ENCODE measurements at places on chromosomes 2 and 18.
A peak's percentile ranks its signal among the peaks of the same experiment; 100 is the strongest.

GRCh38 chr2:72859831-72860262 is 27.4 kb upstream of the SPR start:
- DNase-seq: no peak

DNA sequence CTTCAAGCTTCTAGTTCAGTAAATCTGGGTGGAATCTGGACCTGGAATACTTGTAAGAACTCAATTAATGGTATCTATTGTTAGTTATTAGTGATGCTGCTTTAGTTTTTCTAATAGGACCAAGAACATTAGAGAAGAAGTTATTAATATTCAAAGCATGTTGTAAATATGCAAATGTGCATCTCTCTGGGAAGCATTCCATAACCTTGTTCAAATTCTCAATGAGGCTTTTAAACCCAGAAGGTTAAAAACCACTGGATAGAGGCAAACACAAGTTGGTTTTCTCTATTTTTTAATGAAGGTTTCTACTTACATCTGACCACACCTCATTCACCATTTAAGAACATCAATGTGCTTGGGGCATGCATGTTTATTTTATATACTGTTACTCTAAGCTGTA is 16.1 kb upstream of the ACVR1C start:
- no peak for DNase-seq

GRCh38 chr2:147173189-147173581 is 671.6 kb upstream of the ACVR2A start:
- no peak for DNase-seq

GRCh38 chr2:137193401-137193800 is 428.1 kb downstream of the THSD7B start:
- DNase-seq: no peak

DNA sequence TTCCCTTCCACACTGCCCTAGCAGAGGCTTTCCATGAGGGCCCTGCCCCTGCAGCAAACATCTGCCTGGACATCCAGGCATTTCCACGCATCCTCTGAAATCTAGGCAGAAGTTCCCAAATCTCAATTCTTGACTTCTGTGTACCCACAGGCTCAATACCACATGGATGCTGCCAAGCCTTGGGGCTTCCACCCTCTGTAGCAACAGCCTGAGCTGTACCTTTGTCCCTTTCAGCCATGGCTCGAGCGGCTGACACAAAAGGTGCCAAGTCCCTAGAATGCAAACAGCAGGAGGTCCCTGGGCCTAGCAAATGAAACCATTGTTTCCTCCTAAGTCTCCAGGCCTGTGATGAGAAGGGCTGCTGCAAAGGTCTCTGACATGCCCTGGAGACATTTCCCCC is 744.5 kb upstream of the LINC00305 start:
- no peak for DNase-seq

GRCh38 chr2:181764095-181764963 is 84.0 kb upstream of the NEUROD1 start:
- DNase-seq: no peak

- no peak for DNase-seq
Observed at GRCh38 chr2:231123362-231123898, 1.4 kb downstream of the HTR2B start.

DNA sequence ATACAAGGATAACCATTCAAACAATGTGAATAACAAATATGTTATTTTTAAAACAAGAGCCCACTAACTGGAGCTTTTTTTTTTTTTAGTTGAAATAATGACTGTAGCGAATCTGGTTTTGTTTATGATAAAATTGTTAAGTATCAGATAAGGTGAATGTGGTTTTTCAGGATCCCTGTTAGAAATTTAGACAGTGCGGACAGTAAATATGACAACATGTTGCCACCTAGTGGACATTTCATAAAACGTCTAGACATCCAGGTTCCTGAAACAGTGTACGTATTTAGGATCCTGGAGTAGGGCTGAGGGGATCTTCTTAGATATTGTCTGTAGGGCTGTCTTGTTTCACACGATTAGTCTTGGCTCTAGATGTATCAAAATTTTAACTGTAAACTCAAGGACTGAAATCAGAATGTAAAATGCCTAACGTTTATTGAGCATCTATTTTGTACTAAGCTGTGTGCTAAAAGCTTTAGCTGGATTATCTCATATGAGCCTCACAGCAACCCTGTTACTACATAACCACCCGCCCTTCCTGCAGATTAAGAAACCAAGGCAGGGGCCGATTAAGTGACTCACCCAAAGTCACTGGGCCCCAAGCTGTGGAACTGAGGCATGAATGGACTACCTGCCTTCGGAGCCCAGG is 23.9 kb upstream of the CCDC68 start:
- no peak for DNase-seq

DNA sequence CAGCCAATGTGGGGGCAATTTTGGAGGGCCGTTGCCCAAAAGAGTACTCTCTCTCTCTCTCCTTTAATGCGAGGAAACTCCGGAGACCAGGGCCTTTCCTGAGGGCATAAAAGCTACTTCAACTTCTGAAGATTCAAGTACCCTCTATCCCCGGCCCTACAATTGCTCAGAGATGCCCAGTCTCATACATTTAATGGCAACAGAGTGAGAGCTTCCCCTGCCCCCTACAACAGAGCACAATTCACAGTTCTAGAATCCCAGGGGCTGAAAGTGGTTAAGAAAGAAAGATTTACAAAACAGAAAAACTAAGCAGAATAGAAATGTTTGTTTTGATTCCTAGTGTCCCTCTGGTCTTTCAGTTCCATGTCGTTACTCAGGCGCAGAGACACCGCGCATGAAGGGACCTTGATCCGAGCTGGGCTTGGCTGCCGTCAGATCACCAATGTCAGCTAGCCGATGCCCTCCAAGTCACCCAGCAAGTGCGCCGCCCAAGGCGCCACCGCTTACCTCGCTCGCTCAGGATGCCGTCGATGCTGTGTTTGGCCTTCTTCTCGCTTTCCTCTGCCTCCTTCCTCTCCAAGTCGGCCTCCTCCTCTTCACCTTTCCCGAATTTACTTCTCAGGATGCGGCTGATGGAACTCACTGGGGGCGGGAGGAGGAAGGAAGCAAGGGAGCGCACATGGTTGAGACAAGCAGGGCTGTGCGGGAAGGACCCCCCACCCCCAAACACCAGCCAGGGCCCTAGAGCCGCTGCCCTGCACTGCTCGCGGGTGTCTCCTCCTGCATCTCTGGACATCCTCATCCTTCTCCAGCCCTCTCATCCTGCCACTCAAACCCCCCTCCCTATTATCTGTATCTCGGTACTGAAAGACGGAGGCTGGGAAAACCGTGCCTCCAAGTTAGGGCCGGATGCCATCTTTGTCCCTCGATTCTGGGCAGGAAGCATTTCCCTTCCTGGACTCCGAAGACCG is 4.9 kb downstream of the PAX3 start:
- DNase-seq: no peak

GRCh38 chr2:181318504-181319280 is 138.5 kb upstream of the ITGA4 start:
- no peak for DNase-seq

- no peak for DNase-seq
Observed at GRCh38 chr18:12048827-12049175, 44.8 kb upstream of the ANKRD62 start.

GRCh38 chr2:237059155-237059875 is 26.4 kb upstream of the COPS8 start:
- DNase-seq: no peak

DNA sequence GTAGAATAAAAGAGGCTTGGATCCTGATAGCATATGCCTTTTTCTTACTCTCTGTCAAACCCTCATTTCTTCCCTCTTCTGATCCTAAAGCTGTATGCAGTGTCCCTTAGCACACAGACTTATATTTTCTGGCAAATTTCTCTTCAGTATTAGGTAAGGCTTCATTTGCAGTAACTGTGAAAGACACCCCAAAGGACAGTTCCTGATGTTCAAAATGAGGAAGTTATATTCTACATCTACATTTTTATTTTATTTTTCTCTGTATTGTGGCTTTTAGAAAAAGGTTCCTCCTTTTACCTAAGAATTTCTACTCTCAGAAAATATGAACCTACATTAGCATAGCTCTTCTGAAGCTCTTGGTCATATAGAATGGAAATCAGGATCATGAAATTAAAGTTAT is 261.7 kb downstream of the PDE11A start:
- DNase-seq: no peak

DNA sequence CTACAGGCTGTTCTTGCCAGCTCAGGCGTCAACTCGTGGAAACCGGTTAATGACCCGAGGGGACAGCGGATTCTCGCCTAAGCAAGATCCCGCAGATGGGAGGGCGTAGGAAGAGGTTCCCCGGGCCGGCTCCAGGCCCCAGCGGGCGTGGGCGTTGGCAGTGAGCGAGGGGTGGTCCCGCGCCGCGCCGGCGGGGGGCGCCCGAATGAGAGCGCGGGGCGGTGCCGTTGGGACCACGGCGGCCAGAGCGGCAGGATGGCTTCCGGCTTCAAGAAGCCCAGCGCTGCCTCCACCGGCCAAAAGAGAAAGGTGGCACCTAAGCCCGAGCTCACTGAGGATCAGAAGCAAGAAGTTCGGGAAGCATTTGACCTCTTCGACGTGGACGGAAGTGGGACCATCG is at the start of gene CETN1:
Gene CETN1, plus strand, starts transcription at position 227 of the 400 bp plus-strand sequence. Its CDS starts 29 bp downstream, at position 256.
- no peak for DNase-seq

- DNase-seq: no peak
Observed at GRCh38 chr2:104434966-104435365, 418.9 kb upstream of the POU3F3 start.

DNA sequence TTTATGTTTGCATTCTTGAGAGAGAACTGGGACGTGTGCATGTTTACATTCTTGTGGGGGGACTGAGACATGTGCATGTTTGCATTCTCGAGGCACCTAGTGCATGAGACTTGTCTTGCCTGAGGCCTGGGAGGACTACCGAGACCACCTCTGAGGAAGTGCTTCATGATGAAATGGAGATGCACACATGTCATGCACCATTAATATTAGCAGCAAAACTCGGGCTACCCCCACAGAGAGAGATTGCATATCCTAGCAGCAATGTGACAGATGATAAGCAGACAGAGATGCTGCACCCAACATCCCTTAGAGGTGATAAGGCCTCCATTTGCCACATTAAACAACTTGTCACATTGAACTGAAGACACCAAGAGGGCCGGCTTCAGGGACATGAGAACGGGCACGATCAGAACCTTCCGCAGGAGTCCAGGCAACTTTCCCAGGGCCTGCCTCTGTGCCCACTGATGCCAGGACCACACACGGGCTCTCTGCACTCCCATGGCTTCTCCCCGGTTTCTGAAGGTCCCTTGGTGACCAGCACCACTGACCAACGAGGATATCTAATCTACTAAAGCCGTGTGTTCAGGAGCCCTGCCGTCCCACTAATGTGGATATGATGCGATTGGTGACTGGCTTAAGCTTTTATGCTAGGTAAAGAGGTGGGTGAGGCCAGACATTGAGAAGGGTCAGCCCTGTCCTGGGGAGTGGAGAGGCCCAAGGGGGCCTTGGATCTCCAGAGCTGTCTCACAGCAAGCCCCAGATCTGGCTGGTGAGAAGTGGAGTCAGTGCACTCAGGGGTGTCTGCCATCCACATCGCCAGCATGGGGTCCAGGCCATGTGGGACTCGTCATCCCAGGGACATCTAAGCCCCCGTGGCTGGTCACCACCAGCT is 208.3 kb downstream of the NDUFA10 start:
- DNase-seq: no peak

GRCh38 chr2:237614151-237614720 is 13.2 kb upstream of the LRRFIP1 start:
- no peak for DNase-seq

- peak; percentile 23 for DNase-seq
Observed at GRCh38 chr2:207528980-207529329, 807 bp upstream of the CREB1 start.

- DNase-seq: no peak
Observed at GRCh38 chr18:51437280-51438271, 240.1 kb upstream of the MEX3C start.

GRCh38 chr2:66509326-66509811 is 74.4 kb downstream of the MEIS1 start:
- DNase-seq: no peak

GRCh38 chr2:46828491-46829230 is 86.9 kb downstream of the MCFD2 start:
- no peak for DNase-seq

GRCh38 chr2:176145085-176145969 is 6.0 kb upstream of the HOXD4 start:
- DNase-seq: no peak

- DNase-seq: no peak
Observed at GRCh38 chr2:142395291-142395690, 264.5 kb upstream of the LRP1B start.

DNA sequence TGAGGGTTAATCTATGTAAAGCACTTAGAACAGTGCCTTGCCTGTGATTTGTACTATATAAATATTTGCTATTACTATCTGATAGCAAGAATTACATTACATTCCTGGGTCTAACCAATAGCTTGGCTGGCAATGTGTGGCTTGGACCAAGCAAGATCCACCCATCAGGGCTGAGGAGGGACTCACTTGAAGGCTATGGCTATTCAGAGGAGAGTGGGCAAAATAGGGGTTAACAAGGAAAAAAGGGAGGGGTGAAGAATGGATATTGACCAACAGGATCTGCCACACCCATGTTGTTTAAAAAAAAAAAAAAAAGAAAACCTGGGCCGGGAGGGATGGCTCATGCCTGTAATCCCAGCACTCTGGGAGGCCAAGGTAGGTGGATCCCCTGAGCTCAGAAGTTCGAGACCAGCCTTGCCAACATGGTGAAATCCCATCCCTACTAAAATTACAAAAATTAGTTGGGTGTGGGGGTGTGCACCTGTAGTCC is 20.0 kb upstream of the TMBIM1 start:
- no peak for DNase-seq

GRCh38 chr2:54061272-54061671 is 54.1 kb upstream of the ACYP2 start:
- no peak for DNase-seq

- DNase-seq: no peak
Observed at GRCh38 chr2:120825370-120826259, 89.9 kb downstream of the GLI2 start.

DNA sequence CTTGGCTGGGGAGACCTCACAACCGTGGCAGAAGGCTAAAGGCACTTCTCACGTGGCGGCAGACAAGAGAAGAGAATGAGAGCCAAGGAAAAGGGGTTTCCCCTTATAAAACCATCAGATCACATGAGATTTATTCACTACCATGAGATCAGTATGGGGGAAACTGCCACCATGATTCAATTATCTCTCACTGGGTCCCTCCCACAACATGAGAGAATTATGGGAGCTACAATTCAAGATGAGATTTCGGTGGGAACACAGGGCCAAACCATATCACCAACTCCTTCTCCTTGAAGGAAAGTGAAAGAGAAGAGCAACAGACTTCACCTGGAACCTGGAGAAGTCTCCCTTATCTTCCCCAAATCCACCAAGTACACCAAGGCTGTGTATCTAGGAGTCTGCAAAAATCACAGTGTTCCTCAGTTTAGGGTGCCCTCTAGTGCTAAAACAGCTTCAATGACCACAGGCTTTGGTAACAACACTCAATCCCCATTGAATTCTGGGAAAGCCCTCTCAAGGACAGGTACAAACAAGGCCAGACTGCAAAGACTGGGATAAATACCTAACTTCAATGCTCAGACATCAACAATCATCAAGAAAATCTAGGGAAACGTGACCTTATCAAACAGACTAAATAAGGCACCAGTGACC is 148.8 kb upstream of the SRD5A2 start:
- DNase-seq: no peak

All from bone marrow (tissue), 2 donors.